MM.1S (cell line): ENCODE measurements at places on chromosomes 11 and 22.

DNA sequence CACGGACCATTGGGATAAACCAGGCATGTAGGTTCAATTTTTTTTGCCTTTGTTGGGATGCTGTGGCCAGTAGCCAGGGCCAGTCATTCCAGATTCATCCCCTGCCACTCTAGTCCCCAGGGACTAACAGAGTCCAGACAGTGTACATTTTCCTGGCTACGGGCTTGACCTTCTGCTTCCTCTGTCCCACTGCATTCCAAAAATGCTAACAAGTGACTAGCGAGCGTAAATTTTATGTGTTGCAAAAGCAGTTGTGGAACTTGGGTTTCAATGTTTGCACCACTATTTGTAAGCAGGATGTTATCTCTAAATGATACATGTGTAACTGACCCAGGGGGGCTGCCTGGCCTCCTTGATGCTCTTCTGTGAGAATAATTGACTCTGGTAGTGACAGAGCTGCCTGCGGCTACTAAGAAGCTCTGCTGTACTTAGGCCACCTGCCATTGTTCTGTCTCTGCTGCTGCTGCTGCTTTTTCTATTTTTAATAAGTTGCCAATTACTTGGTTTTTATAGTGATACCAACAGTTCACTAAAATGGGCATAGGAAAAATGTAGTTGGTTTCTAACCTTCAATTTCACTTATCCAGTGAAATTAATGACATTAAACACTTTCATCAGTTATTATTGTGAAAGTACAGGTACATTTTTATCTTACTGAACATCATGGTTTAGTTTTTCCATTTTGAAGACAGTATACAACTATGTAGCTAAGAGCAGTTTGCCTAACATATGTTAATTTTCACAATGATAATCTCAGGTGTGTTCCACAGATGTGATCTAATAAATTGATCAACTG, 26.8 kb downstream of the TNRC6B start:
- no peak overlapping the region for H3K4me3 ChIP-seq
- peaks cover 45% of the 10 kb centered on the region for H3K4me1 ChIP-seq
- no peaks in the 10 kb centered on the region for H3K36me3 ChIP-seq
- no peak for DNase-seq

DNA sequence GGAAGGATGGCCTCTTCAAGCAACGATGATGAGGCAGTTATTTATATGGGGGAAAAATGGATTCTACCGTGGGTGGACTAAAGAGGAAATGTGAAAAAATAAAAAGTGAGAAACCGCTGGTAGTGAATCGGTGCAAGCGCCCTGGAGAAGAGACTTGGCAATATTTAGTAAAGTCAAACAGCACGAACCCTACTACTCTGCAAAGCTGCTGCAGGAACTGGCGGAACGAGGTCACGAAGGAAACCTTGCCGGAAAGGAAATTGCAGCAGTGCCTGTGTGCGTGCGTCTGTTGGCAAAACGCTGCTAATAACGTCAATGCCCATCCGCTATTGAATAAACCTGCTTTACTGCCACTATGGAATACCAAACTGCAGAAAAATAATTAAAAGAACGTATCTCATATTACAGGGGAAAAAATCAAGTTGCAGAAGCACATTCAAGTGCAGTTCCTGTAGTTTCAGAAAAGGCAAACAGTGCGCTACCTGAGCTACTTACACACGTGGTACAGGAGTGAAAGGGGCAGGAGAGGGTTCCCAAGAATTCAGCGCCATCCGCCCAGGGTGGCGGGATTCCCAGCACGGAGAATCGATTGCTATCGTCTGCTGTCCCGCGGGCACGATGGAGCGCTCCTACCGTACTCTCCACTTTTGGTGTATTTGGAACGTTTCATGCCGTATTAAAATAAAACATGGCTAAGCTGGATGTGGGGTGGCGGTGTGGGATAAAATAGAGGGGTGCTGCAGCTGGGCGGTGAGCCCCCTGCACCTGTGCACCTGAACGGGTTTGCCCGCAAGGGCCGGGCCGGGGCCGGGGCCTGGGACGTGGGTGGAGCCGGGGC, 585 bp upstream of the NADSYN1 start:
- H3K27me3 ChIP-seq = no peaks in the 10 kb centered on the region
- no peaks in the 10 kb centered on the region; the same call in 1 of the 2 replicates for H3K36me3 ChIP-seq
- peaks cover 9% of the 10 kb centered on the region; the same call in 1 of the 2 replicates for H3K4me1 ChIP-seq
- no peak overlapping the region for H3K27ac ChIP-seq

GRCh38 chr11:113481226-113481625, 6.0 kb upstream of the DRD2 start:
- no peak for DNase-seq
- no peaks in the 10 kb centered on the region for H3K4me1 ChIP-seq
- no peak overlapping the region for H3K4me3 ChIP-seq
- no peak overlapping the region for H3K27ac ChIP-seq
- no peaks in the 10 kb centered on the region for H3K36me3 ChIP-seq
- H3K27me3 ChIP-seq = no peaks in the 10 kb centered on the region

DNA sequence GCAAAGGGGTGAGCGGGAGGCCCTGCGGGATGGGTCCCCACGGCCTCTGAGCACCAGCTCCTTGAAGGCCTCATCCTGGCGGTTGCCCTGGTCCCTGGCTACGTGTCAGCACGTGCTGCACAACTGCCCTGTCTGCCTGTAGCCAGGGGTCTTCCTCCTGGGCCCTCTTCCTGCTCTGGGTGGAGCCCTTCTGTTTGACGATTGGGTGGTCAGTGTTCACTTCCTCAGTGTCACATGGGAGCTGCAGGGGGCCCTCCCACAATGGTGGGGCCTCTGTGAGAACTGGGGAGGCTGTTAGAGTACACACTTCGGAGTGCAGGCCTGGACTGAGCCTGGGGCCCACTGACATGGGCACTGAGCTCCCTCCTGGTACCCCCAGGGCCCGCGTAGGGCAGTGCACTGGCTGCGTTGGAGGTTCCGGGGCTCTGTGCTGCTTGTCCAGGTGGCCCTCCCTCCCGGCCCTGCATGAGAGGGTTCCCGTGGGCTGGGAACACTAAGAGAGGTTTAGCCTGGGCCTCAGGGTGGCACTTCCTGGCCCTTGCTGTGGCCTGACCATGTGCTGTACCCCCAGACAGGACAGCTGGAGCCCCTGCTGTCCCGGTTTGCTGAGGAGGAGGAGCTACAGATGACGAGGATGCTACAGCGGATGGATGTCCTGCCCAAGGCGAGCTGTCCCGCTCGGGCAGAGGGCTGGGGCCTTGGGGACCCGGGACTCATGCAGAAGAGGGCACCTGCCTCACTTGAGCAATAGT, 13.8 kb downstream of the DGCR6L start:
- peaks cover 4% of the 10 kb centered on the region; the same call in 1 of the 2 replicates for H3K27me3 ChIP-seq
- no peaks in the 10 kb centered on the region for H3K36me3 ChIP-seq
- H3K4me3 ChIP-seq = no peak overlapping the region
- no peak overlapping the region for H3K27ac ChIP-seq

DNA sequence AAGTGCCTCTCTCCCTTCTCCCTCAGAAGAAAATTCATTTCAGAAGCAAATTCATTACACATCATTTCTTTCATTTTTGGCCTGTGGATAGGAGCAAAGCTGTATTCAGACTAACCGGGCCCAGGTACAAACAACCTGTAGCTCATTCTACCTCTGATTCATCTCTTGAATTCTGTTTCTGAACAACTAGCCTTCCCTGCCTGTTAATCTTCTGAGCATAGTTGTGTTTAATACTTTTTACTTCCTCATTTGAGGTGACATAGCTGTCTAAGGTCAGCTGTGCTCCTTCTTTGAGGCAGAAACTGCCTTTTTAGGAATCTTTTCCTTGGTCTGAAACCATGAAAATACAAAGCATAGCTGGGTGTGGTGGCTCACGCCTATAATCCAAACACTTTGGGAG, 12.6 kb upstream of the IL18BP start:
- H3K27me3 ChIP-seq = no peaks in the 10 kb centered on the region
- H3K27ac ChIP-seq = no peak overlapping the region
- no peaks in the 10 kb centered on the region for H3K36me3 ChIP-seq
- H3K4me3 ChIP-seq = no peak overlapping the region
- no peak for DNase-seq
- H3K4me1 ChIP-seq = no peaks in the 10 kb centered on the region

DNA sequence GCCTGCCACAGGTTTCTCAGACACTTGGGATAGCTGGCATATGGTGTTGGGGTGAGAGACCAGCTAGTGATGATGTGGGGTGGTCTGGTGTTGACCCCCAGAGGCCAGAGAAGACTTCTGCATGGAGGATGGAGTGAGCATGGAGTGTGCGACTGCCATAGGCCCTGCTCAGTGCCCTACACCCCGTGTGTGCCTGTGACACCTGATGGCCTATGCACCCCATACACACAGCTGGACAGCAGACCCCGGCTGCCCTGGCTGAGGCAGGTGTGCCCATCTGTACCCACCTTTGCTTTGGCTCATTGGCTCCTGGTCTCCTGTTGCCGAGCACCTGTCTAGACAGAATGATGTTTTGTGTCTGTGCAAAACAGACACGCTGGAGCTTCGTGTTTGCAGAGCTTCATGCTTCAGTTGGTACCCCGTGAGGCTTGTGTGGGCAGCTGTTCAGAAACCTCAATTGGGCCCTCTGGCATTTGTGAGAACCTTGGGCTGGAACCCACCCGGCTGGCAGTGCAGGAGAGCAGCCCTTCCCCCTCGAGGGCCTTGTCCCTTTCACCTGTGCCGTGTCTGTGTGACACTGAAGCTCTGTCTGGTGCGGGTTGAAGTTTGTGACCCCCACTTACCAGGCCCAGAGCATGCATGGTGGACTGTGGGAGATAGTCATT, 27.6 kb downstream of the BCR start:
- no peak overlapping the region for H3K4me3 ChIP-seq
- no peaks in the 10 kb centered on the region; the same call in 1 of the 2 replicates for H3K36me3 ChIP-seq
- H3K27me3 ChIP-seq = no peaks in the 10 kb centered on the region
- no peak overlapping the region for H3K27ac ChIP-seq
- no peak for DNase-seq

GRCh38 chr22:40399621-40400020, 29.2 kb downstream of the SGSM3 start:
- H3K36me3 ChIP-seq = no peaks in the 10 kb centered on the region

- DNase-seq = no peak
- no peak overlapping the region for H3K27ac ChIP-seq
- H3K4me1 ChIP-seq = no peaks in the 10 kb centered on the region
- no peaks in the 10 kb centered on the region for H3K36me3 ChIP-seq
- no peak overlapping the region for H3K4me3 ChIP-seq
Measured at GRCh38 chr11:89484896-89485295, 6.3 kb downstream of the NOX4 start.

DNA sequence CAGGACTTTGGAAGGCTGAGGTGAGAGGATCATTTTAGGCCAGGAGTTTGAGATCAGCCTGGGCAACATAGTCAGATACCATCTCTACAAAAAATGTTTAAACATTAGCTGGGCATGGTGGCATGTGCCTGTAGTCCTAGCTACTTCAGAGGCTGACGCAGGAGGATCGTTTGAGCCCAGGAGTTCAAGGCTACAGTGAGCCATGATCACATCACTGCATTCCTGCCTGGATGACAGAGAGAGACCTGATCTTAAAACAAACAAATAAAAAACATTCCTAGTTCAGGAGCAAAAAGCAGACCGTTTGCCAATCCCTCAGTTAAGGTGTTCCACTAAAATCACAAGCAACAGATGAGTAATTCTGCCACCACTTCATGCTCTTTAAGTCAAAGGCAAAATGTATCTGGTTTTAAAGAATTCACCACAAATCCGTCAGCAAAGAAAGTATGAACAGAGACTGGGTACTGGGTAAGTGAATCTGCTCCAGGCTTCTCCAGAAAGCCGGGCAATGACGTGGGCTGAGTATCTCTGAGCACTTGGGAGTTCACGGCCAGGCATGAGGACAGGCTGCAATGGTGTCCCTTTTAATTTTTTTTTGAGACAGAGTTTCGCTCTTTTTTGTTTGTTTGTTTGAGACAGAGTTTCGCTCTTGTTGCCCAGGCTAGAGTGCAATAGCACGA, 19.5 kb downstream of the CLTCL1 start:
- H3K36me3 ChIP-seq = no peaks in the 10 kb centered on the region
- no peak for DNase-seq
- no peaks in the 10 kb centered on the region for H3K4me1 ChIP-seq
- no peak overlapping the region for H3K4me3 ChIP-seq
- no peak overlapping the region for H3K27ac ChIP-seq

DNA sequence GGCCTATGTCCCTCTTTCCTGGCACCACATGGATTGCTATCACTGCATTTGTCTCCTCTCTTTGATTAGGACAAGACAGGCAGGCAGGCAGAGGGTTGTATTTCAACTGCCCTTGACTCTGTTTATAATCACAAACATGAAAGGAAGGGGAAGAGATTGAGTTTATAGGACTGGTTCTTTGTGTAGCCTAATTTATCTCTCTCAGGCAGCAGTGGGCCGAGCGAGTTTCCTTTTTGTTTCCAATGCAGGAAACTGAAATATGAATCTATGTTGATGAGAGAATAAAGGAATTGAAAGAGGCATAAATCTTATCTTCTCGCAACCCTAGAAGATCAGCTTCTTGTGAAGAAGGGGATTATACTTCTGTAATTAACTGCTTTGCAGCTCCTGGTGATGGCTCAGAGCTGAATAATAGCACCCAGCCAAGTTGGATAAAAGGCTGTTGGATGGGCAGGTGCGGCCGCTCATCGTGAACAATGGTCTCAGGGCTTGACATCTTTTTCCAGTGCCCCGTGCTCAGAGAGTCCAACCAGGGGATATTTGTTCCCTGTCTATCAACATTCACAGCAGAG, 80.6 kb upstream of the SYT13 start:
- H3K4me1 ChIP-seq = no peaks in the 10 kb centered on the region
- no peaks in the 10 kb centered on the region for H3K36me3 ChIP-seq
- H3K27ac ChIP-seq = no peak overlapping the region
- no peak for DNase-seq

- no peaks in the 10 kb centered on the region for H3K36me3 ChIP-seq
- H3K4me1 ChIP-seq = no peaks in the 10 kb centered on the region
- no peak for DNase-seq
- no peak overlapping the region for H3K4me3 ChIP-seq
Measured at GRCh38 chr11:115555336-115556090, 51.3 kb upstream of the CADM1 start.

DNA sequence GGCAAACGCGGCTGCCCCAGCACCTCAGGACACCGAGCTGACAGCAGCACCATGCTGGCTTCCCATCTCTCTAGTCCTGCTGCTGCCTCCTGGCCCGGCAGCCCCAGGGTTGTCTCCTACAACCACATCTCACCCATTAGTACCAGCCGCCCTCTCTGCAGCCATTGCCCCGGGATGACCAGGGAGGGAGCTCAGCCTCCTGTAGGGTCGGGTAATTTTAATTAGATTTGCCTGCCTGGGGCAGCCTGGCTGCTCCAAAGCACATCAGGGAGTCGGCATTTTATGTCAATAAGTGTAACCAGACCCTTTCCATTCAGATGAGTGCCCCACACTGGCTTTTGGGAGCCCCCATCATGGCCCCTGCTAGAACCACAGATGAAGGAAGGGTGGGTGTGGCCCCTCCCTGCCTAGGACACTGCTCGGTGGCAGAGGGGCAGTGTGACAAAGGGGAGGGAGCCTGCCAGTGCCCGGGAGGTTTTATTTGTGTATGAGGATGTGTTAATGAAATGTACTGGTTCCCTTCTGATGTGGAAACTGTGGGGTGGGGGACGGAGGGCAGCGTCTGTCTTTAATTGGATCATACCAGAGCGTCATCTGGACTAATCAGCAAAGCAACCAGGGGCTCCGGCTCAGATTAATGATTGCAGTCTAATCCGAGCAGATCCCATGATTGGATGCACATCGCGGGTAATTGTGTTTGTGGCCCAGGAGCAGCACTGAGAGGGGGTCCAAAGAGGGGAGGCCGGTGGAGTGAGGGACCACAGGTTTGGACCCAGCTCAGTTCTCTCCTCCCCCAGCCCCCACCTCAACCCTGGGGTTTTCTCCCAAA, 125.3 kb downstream of the FEZ1 start:
- no peak overlapping the region for H3K27ac ChIP-seq
- no peak for DNase-seq
- no peaks in the 10 kb centered on the region for H3K4me1 ChIP-seq
- no peak overlapping the region for H3K4me3 ChIP-seq
- H3K27me3 ChIP-seq = 0 out of 2 replicates have a peak, but pooled peaks cover 3% of the 10 kb centered on the region

- H3K4me1 ChIP-seq = no peaks in the 10 kb centered on the region
- H3K27ac ChIP-seq = no peak overlapping the region
- no peak overlapping the region for H3K4me3 ChIP-seq
Measured at GRCh38 chr11:91310085-91310484, 914.5 kb upstream of the FAT3 start.
